ENCODE measurements at places on chromosomes 5 and 9.

DNA sequence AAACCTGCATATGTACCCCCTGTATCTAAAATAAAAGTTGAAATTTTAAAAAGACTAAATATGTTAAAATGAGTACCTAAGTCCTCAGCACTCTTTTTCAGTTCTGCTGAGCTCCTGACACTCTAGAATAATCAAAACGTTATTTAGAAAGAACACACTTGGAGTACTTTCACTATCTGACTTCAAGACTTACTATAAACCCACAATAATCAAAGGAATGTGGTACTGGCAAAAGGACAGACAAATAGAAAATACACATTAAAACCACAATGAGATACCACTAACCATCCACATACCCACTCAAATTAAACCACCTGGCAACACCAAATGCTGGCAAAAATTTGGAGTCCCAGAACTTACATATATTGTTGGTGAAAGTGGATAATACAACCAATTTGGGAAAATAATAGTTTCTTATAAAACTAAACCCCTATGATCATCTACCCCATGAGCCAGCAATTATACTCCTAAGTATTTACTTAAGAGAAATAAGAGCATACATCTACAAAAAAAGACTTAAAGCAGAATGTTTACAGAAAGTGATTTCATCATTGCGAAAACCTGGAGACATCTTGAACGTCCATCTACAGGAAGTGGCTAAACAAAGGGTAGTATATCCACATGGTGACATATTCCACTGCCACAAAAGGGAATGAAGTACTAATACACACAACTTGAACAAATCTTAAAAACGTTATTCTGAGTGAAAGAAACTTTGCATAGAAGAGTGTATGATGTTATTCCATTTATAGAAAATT is 12.8 kb upstream of the PRSS3 start:
- DNase-seq: no peak
- peaks cover 37% of the 10 kb centered on the region for H3K27me3 ChIP-seq
- H3K4me3 ChIP-seq: no peak overlapping the region
- H3K27ac ChIP-seq: no peak overlapping the region
- no peaks in the 10 kb centered on the region for H3K4me1 ChIP-seq

DNA sequence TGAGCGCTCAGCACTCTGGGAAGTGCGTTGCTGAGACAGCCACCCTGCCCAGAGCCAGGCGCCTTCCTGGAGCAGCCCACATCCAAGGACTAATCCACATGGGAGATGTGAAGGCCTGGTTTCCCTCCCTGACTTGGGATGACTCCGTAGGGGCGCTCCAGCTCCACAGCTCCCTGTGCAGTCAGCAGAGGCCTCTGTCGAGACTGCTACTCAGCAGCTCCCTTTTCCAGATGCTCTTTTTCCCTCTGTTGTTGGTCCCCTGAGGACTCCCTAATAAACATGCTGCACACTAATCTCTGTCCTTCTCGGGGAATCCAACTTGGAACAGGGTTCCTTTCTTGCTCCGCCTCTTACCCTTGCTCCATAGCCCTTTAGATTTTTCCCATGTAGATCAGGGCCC is 237.3 kb downstream of the ZSWIM6 start:
- peaks cover 2% of the 10 kb centered on the region for H3K36me3 ChIP-seq
- no peak for DNase-seq
- no peaks in the 10 kb centered on the region for H3K4me1 ChIP-seq
- peaks cover 8% of the 10 kb centered on the region for H3K27me3 ChIP-seq

DNA sequence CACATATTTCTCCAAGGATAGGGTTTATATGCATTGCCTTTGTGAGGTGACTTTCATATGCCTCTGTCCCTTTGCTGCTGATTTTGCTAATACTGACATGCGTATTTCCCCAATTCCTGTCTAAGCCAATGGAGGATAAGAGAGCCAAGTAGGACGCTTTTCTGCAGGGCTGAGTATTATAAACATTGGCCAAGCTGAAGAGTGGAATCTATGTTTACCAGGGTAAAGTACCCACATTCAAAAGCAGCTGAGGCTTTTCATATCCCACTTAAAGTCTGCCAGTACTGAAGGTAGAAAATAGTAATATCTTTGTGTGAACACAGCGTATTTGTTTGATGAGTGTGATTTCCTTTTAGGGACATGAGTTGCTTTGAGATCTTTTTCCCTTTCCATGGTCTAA is 128.8 kb upstream of the GPR151 start:
- no peak overlapping the region for H3K27ac ChIP-seq
- H3K36me3 ChIP-seq: peaks cover 13% of the 10 kb centered on the region
- no peaks in the 10 kb centered on the region for H3K27me3 ChIP-seq
- H3K4me3 ChIP-seq: no peak overlapping the region

DNA sequence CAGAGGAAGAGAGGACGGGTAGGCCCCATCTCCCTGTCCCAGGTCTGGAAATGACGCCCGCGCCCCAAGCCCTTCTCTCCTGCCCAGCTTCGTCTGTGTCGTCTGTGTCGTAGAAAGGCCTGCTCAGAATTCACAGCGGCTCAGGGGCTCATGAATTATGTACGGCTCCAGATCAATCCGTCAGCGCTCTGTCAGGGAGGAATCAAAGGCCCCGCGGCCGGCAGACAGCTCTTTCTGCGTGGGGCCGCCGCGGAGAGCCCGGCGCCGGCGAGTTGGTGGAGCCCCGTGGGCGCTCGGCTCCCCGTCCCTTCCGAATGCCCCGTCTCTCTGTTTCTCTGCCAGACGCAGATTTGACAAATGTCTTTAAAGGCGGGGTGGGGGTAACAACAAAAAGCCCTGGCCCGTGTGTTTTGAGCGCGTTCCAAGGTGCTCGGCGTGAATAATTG is 83.8 kb upstream of the RAPGEF1 start:
- H3K36me3 ChIP-seq: peaks cover 2% of the 10 kb centered on the region
- no peak overlapping the region for H3K27ac ChIP-seq
- H3K4me1 ChIP-seq: no peaks in the 10 kb centered on the region
- no peak for DNase-seq
- no peak overlapping the region for H3K4me3 ChIP-seq

DNA sequence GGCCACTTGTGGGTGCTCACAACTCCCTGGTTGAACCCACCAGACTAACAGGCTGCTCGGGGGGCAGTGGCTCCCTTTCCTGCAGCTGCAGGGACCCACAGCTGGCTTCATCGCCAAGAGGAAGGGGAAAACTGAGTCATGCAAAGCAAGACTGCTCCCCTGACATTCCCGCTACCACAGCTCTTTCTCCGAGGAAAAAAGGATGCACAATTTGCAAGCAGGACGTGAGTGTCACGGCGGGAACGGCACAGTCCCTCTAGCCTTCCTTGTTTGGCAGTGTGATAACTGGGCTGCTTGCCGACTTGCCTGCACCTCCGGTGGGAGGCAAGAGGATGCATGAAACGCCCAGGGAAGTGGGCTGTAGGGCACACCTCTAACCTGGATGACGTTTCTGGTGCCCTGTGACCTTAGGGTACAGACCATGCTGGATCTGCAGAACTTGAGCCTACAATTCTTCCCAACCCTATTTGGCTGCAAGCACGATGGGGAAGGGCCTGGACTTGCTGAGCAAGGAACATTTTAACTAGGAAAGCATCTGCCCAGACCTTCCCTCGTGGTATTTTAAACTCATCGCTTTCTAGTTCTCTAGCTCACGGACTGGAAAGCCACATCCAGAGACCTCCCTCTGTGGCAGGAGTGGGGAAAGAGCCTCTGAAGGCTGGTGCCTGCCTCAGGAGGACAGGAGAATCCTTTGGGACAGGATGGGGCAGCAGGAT is 7.8 kb downstream of the SH3PXD2B start:
- DNase-seq: no peak
- H3K27ac ChIP-seq: no peak overlapping the region
- peaks cover 66% of the 10 kb centered on the region for H3K27me3 ChIP-seq
- peaks cover 4% of the 10 kb centered on the region for H3K4me1 ChIP-seq

DNA sequence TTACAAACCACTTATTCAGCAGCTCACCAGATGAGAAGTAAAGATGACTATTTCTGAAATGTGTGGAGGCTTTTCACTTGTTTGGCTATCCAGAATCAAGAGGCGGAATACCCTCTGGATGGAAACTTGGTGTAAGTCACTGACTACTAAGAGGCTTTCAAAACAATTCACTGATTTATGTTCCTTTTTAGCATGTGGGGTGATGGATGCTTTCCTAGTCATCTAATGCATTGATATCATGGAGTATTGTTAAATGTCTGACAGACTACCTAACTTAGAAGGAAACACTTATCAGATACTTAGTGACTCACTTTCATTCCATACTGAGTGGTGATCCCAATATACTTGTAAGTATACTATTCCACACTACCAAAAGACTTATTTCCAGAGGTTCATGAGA is 141.4 kb downstream of the PLK2 start:
- peaks cover 6% of the 10 kb centered on the region for H3K27me3 ChIP-seq
- no peaks in the 10 kb centered on the region for H3K36me3 ChIP-seq
- DNase-seq: no peak
- no peaks in the 10 kb centered on the region for H3K4me1 ChIP-seq
- H3K27ac ChIP-seq: no peak overlapping the region
- no peak overlapping the region for H3K4me3 ChIP-seq

DNA sequence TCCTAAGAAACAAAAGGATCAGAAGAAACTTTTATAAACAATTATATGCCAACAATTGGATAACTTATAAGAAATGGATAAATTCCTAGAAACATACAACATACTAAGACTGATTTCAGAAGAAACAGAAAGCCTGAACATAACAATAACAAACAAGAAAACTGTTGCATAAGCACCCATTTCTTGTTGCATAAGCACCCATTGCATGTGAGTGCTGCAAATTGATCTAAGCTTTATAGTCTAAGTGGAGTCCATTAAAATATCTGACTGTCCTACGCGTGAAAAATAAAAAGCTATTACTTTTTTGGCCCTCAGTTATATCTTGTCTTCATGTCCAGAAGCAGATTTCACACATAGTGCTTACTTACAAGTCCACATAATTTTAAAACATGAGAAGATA is 19.3 kb downstream of the TYRP1 start:
- no peak overlapping the region for H3K4me3 ChIP-seq
- no peaks in the 10 kb centered on the region for H3K27me3 ChIP-seq
- no peaks in the 10 kb centered on the region for H3K4me1 ChIP-seq
- no peak overlapping the region for H3K27ac ChIP-seq

DNA sequence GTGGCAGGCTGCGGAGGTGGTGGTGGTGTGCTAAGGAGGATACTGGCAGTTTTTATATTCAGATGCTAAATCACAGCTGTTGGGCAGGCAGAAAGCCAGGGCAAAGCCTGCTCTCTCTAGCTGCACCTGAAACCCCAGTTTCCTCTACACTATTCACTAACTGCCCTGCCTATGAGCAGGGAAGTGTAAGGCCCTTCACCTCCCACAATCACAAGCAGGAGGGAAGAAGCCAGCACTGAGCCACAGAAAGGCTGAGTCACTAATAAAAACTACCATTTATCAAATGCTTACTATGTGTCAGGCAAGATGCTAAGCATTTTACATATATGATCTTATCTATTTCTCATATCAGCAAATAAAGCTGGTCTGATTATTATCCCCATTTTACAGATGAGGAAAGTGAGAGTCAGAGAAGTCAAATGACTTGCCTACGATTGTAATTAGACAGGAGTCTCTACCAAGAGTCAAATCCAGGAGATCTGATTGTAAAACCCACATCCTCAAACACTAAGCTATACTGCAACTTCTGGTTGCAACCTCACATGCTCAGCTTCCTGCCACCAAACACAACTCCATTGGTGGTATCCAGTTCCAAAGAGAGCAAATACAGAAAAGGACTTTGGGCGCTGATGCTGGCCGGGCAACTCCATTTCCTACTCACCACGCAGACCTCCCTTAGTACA is 17.7 kb upstream of the IL6ST start:
- H3K27ac ChIP-seq: peak overlapping the region; percentile 5
- peaks cover 13% of the 10 kb centered on the region for H3K4me1 ChIP-seq
- DNase-seq: no peak
- no peaks in the 10 kb centered on the region for H3K27me3 ChIP-seq
- no peaks in the 10 kb centered on the region for H3K36me3 ChIP-seq
- H3K4me3 ChIP-seq: no peak overlapping the region

- DNase-seq: no peak
- H3K27me3 ChIP-seq: no peaks in the 10 kb centered on the region
- peaks cover 20% of the 10 kb centered on the region for H3K36me3 ChIP-seq
- H3K4me1 ChIP-seq: peaks cover 40% of the 10 kb centered on the region
These were observed 80.6 kb upstream of the ZBTB43 start for GRCh38 chr9:126724226-126724625.

DNA sequence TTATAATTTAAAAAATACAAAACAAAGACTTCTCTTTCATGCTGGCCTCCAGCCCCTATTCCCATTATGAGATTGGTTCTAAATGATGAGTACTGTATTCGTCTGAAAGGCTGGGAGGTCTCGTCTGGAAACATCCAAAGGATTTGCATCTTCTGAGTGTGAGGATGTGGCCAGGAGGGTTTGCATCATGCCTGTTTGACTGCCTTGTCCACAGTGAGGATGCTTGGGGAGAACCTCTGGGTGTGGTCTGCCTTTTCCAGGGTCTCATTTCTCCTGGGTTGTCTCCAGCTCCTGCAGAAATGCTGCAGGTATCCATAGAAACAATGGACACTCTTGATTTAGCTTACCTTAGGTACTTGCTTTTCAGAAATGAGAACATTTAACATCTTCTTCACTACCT is 26.4 kb upstream of the CXCL14 start:
- H3K27me3 ChIP-seq: peaks cover 28% of the 10 kb centered on the region
- H3K4me3 ChIP-seq: no peak overlapping the region
- no peaks in the 10 kb centered on the region for H3K36me3 ChIP-seq
- no peaks in the 10 kb centered on the region for H3K4me1 ChIP-seq
- no peak overlapping the region for H3K27ac ChIP-seq
- no peak for DNase-seq

GRCh38 chr5:150108711-150109514 is 22.6 kb upstream of the CSF1R start:
- no peak overlapping the region for H3K27ac ChIP-seq
- H3K27me3 ChIP-seq: peaks cover 39% of the 10 kb centered on the region

GRCh38 chr9:79240774-79241173 is 331.0 kb upstream of the TLE4 start:
- no peaks in the 10 kb centered on the region for H3K27me3 ChIP-seq
- no peaks in the 10 kb centered on the region for H3K36me3 ChIP-seq
- no peak for DNase-seq
- no peak overlapping the region for H3K27ac ChIP-seq
- H3K4me1 ChIP-seq: no peaks in the 10 kb centered on the region
- no peak overlapping the region for H3K4me3 ChIP-seq

DNA sequence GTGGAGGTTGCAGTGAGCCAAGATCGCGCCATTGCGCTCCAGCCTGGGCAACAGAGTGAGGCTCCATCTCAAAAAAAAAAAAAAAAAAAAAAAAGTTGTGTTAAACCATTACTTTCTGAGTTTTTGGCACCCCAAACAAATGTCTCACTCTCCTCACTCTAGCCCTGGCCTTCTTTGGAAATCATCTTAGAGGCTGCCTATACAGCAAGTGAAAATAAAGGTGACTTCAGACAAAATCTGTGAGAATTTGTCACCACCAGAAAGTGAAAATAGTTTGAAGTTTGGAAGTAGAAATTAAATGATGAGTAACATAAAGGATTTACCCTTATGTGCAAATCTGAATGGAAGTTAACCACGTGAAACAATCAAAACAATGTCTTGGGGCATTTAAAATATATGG is 7.2 kb upstream of the ZNF131 start:
- no peak for DNase-seq
- peaks cover 2% of the 10 kb centered on the region for H3K36me3 ChIP-seq
- peaks cover 6% of the 10 kb centered on the region for H3K4me1 ChIP-seq
- H3K27me3 ChIP-seq: no peaks in the 10 kb centered on the region
- no peak overlapping the region for H3K4me3 ChIP-seq

- H3K27me3 ChIP-seq: no peaks in the 10 kb centered on the region
- DNase-seq: no peak
- peak overlapping the region; percentile 43 for H3K4me3 ChIP-seq
- peaks cover 74% of the 10 kb centered on the region for H3K4me1 ChIP-seq
These were observed 200.4 kb downstream of the ARHGAP26 start for GRCh38 chr5:142970440-142971030.

- no peak overlapping the region for H3K27ac ChIP-seq
- no peak overlapping the region for H3K4me3 ChIP-seq
- H3K4me1 ChIP-seq: peaks cover 4% of the 10 kb centered on the region
- H3K27me3 ChIP-seq: no peaks in the 10 kb centered on the region
These were observed 53.0 kb downstream of the NR2F1 start for GRCh38 chr5:93635991-93636390.

Measured in effector memory CD8-positive, alpha-beta T cell (primary cell).